Hepatocyte (in vitro differentiated cells): ENCODE measurements at places on chromosomes 11 and 22.

DNA sequence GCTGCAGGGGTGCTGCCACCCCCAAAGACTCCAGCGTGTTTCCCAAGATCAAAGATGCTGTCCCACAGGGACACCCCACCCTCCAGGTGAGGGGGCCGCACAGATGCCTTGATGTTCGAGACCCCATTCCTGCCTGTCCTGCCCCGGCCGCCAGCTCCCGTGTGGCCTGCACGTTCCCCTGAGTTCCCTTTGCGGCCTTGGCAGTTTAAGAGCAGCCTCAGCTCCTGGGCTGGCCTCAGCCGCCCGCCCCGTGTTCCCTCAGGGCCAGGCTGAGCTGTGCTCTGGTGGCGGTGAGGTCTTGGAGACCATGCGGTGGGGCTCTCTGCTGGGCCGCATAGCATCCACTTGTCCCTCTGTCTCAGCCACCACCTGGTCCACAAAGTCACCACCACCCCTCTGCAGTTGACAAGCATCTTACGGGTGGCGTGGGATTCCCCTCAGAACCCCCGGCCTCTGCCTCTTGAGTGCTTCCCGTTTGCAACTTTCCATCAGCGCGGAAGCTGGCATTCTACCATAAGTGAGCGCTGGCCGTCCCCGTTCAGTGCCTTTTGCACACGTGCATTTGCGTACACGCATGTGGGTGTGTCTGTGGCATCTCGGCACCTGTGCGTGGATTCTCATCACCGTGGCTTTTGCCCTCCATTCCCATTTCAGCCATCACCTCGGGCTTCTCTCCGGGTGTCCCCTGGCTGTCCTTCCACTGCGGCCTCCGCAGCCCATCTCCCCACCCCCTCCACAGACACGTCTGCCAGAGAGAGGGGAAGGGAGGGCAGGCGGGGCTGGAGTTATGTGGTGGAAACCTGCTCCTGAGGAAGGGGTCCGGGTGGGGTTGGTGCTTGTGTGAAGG lies 35.9 kb downstream of the CTTN start:
- no peak for DNase-seq

- DNase-seq: no peak
These were observed 2.8 kb upstream of the ROBO4 start for GRCh38 chr11:124900464-124900863.

DNA sequence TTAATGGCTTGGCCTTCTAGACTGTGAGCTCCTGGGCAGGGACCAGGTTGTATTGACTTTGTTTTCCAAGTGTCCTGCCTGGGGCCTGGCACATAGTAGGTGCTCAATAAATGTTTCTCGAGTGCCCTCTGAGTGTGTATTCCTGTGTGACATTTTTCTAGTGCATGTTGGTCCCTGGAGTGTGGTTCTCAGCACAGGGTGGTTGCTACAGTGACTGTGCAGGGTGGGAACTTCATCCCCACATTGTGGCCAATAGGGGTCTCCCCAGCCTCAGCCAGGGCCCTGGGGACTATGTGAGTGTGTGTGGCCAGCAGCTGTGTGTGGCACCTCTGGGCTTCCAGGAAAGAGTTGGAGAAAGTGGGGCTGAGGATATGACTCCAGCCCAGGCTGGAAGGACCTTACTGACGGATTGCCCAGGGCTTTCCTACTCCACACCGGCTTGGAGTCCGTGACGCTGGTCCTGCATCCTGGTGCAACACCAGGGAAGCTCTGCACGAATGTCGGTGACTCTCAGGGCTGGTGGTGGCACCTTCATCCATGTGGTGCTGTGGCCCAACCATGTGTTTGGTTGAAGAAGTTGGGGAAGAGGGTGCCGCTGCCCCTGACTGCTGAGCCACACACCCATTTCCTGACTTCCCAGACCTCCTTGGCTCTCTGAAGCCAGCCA lies 9.0 kb upstream of the MARK2 start:
- no peak for DNase-seq

- DNase-seq: no peak
These were observed 207.9 kb downstream of the DYNC2H1 start for GRCh38 chr11:103317118-103317517.

- DNase-seq: no peak
These were observed 24.9 kb downstream of the DHCR7 start for GRCh38 chr11:71423181-71423790.

DNA sequence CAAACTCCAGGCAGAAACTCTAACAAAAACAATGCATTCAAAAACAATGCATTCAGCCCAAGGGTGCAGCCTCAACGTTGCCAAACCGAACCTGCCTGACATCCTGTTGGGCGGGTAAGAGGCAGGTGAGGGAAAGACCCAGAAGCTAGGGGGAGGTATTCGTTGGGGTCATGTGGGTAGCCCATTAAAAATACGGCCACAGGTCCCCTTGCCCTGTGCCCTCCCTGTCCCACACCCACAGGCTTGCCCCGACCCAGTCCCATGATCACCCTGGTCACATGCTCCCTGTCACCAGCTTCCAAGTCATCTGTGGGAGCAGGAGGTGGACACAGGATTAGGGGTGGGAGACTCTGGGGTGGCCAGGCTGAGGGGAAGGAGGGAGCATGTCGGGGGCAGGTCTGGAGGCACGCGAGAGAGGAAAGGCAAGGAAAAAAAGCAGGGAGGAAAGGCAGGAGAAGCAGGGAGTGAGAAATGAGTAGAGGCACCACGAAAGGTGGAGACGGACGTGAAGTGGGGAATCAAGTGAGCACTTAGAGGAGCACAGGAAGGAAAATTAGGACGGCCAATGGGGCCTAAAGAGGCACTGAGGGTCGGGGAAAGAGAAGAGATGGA lies 683 bp downstream of the PLA2G6 start:
- DNase-seq: peak; percentile 66

DNA sequence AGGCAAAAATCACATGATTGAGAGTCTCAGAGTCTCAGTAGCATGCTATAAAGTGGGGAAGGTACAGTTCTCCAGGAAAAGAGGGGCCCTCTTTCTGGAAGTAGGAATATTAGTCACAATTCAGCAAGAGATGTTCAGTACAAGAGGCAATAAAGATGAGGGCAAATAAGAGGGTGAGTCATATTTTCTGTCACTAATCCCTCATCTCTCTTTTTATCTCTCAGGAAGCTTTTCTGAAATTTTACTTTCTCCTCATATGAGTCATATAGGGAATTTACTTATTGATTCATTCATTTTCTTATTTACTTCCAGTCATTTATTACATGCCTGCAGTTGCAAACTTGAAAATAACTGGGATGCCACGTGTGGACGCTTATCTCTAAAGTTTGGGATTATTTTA lies 3.4 kb upstream of the NXPE1 start:
- peak; percentile 49 for DNase-seq

- no peak for DNase-seq
These were observed 749.5 kb downstream of the BRD1 start for GRCh38 chr22:49078076-49078710.

GRCh38 chr22:27726686-27727449 lies 74.7 kb downstream of the MN1 start:
- peak; percentile 83 for DNase-seq

GRCh38 chr11:69138265-69138664 lies 17.5 kb upstream of the SMIM38 start:
- no peak for DNase-seq

DNA sequence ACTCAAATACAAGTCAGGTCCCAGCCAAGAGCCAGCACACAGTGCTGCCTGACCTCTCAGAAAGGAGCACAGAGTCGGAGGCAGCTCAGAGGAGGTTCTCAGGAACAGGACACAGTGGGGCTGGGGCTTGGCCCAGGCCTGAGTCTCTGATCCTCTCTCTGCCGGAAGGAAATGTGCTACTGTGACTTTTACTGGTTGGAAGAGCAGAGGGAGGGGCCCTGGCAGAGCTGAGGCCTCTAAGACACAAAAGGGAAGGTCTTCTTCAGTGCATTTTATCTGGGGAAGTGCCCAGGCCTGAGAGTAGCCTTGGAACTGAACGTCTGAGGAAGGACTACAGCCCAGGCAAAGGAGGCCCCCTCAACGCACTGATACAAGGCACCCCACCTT lies 16.2 kb upstream of the CASTOR1 start:
- no peak for DNase-seq

DNA sequence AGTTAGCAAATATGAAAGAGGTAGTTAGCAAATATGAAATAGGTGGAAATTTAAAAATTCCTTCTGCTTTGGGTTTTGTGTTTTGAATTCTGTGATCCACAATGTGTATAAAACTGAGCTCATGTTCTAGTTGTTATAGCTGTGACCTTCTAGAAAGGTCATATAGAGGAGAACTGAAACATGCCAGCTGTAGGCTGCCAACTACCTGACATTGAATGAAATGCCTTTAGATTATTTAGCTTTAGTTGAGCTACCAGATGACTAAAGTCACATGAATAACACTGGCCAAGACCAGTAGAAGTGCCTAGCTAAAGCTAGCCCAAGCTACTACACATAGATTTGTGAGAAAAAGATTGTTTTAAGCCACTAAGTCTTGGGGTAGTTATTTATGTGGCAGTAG lies 5.8 kb upstream of the TCN1 start:
- no peak for DNase-seq

- DNase-seq: no peak
These were observed 46.2 kb downstream of the TTC17 start for GRCh38 chr11:43404836-43405479.

DNA sequence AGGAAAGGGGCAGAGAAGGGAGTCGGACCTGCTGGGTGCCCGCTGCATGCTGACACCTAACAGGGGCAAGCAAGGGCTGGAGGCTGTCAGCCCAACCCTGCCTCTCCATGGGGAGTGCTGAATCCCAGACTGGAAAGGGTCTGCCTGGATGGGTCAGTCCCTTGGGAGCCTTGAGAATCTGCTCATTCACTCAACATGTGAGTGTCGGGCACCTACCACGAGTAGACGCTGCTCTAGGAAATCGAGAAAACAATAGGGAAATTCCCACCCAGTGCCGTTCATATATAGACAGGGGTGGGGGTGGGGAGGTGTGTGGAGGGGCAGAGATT lies 4.4 kb upstream of the CTSD start:
- DNase-seq: no peak

- DNase-seq: no peak
These were observed 543 bp upstream of the AP2A2 start for GRCh38 chr11:925158-925495.

- no peak for DNase-seq
These were observed 3.4 kb upstream of the MOGAT2 start for GRCh38 chr11:75714211-75714610.

- DNase-seq: no peak
These were observed 26.1 kb upstream of the CHRM4 start for GRCh38 chr11:46417711-46418110.

- DNase-seq: peak; percentile 17
These were observed 165.0 kb downstream of the RCN1 start for GRCh38 chr11:32255841-32256240.

GRCh38 chr22:38204784-38205183 lies 3.0 kb downstream of the MAFF start:
- DNase-seq: no peak

GRCh38 chr11:128290106-128290840 lies 297.1 kb downstream of the ETS1 start:
- DNase-seq: peak; percentile 88

DNA sequence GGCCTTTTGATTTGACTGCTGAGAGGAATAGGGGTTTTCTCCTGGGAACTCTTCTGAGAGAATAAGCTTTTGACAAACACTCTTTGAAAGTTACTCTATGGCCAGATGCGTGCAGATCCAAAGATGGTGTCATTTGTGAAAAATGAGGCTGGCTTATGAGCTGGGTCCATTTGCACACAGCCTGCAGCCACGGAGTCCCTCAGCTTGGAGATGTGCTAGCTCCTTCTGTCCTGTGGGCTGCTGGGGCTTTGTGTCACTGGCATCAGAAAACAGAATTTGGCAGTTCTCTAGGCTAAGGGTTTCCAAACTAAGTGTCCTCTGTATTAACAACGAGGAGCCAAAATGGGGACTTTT lies 702.4 kb downstream of the NTM start:
- no peak for DNase-seq

DNA sequence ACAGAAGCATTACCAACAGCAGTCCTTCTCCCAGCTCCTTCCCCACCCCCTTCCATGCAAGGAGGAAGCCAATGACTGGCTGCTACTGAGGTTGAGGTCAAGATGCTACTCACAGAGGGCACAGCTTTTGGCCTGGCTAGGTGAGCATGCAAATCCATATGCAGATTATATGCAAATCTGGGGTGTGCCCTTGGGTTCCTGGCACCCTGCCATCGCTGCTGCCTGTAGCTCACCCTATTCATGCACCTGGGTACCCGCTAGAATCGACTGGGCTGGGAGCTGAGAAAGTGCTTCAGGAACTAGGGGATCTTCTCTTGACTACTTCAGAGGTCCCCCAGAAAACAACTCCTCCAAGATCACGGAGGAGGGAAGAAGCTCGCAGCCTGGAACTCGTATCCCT lies 4.0 kb downstream of the DSCAML1 start:
- no peak for DNase-seq

GRCh38 chr22:30270832-30271231 lies 4.2 kb upstream of the OSM start:
- no peak for DNase-seq

GRCh38 chr11:64804346-64805210 lies 1.6 kb upstream of the MAP4K2 start:
- no peak for DNase-seq

- DNase-seq: no peak
These were observed 19.0 kb upstream of the STK33 start for GRCh38 chr11:8613036-8613435.

GRCh38 chr11:82814379-82814778 lies 80.7 kb upstream of the FAM181B start:
- DNase-seq: no peak

GRCh38 chr11:30749268-30749667 lies 163.1 kb upstream of the MPPED2 start:
- DNase-seq: no peak

DNA sequence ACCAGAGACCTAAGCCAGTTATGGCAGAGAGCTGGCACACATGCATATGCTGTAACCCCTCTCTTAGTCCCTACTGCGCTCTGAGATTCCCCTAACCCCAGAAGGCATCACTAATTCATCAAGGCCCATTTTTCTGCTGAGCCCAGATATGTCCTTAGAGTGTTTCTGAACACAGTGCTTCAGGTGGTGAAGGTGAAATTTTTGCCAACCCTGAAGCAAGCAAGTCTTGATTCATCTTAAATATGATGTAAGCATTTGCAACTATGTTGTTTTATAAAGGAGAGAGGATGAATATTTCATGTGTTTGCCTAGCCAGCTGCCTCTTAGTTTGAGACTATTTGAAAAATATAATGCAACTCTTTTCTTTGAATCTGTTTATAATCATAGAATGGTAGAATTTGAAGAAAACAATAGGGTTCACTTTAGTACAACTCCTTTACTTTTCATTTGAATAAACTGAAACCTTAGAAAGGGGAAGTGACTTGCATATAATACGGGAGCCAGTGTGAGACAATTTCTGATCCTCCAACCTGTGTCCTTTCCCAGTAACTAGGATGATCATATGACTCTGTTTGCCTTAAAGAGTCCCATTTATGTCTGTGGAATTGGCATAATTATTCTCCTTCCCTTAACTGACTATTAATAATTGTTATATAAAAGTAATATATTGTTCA lies 194.3 kb upstream of the MTNR1B start:
- DNase-seq: no peak

DNA sequence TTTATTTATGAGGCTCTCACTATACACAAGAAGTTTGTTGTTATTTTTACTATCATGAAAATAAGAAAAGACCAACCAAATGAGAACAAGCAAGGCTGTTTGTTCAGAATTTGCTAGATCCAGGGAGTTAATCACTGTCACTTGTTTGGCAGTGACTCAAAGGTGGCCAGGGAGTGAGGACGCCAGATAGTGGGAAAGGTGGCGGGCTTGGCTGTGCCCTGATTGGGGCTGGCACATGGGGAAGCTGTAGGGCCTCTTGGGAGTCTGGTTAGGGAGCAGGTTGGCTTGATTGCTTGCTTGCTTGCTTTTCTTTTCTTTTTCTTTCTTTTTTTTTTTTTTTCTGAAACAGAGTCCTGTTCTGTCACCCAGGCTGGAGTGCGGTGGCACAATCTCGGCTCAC lies 53.1 kb upstream of the SLC22A12 start:
- DNase-seq: no peak
